ENCODE measurements at places on chromosomes 3 and 15. TPM values are rescaled to one million over a fixed set of nuclear protein-coding genes. Genes with fewer than 3 reads are reported as not detected.

Gene WDR49
- total RNA-seq: not detected

Gene P2RY13
- total RNA-seq: not detected

Gene FANCI
- total RNA-seq: 25.8 TPM

Gene SUCLG2
- 55.6 TPM for total RNA-seq

Gene LMLN
- total RNA-seq: 4.4 TPM

Gene CYP1A2
- total RNA-seq: not detected

Gene MOBP
- total RNA-seq: not detected

Gene ROPN1
- total RNA-seq: not detected

Gene RETNLB
- not detected for total RNA-seq

Data from airway epithelial cell (primary cell).